ENCODE measurements at places on chromosomes 6 and 20.

DNA sequence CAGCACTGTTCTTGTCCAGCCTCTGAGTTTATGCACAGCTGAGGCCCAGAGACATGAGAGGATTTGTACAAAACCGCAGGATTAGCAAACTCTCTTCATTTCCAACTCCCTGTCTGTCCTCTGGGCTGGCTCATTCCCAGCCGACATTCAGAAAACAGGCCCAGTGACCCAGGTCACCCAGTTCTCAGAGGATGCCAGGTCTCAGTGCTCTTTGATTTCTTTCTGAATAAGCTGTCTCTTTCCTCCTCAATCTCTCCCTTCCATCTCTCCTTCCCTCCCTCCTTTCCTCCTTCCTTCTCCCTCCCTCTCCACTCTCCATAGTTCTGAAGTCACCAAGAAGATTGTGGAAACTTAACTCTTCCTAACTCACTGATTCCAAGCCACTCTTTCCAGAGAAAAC is 372.7 kb upstream of the SULF2 start:
- DNase-seq: peak; percentile 35

GRCh38 chr6:115467726-115468125 is 593.0 kb downstream of the FRK start:
- no peak for DNase-seq

DNA sequence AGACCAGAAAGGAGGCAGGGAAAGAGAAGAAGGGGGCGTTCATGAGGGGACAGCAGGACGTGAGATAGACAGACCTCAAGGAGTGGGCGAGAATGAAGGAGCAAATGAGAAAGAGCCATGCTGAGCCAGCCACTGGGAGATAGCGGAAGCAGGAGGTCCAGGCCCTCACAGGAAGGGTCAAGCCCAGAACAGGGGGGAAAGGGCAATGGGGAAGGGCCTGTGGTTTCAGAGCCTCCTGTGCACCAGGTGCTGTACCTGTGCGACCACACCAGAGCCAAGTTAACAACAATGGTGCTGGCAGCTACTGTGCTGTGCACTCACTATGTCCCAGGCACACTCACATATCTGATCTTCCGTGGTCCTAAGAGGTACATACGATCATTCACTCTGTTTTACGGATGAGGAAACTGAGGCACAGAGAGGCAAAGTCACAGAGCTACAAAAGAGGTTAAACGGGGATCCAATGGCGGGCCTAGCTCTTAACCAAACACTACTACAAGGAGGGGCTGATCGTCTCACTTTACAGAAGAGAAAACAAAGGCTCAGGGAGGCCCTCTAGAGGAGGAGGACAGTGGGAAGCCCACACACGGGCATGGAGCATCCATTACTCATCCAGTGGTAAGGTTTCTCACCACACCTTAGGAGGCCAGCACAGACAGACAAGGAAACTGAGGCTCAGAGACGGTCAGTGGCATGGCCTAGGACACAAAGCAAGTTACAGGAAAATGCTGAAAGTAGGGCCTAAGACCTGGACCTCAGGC is 129.1 kb downstream of the PREX1 start:
- no peak for DNase-seq

- peak; percentile 27 for DNase-seq
These were observed 9.3 kb downstream of the ECT2L start for GRCh38 chr6:138805016-138805765.

- no peak for DNase-seq
These were observed 8.5 kb upstream of the PBOV1 start for GRCh38 chr6:138226700-138227315.

DNA sequence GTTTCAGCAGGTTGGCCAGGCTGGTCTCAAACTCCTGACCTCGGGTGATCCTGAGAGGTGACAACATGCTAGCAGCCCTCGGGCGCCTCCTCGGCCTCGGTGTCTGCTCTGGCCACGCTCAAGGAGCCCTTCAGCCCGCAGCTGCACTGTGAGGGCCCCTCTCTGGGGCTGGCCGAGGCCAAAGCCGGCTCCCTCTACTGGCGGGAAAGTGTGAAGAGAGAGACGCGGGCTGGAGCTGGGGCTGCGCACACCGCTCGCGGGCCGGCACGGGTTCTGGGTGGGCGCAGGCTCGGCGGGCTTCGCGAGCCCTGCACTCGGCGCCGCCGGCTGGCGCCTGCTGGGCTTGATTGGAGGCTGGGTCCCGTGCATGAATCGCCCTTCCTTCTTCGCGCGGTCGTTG is 80.8 kb upstream of the RBM24 start:
- no peak for DNase-seq

DNA sequence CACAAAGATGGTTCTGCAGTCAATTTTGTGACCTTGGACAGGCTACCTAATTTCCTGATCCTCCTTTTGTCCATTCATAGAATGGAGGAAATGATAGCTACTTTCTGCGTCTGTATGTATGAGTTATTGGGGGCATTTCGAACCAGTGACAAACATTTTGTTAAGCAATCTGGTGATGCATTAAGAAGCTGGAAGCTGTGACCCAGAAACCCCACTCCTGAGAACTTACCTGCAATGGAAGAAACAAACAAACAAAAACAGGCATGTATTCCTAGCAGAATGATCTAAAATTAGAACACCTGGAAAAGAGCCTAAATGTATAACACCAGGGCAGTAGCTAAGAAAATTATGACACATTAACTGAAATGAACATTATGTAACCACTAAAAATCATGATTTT is 33.4 kb upstream of the PRND start:
- DNase-seq: no peak

DNA sequence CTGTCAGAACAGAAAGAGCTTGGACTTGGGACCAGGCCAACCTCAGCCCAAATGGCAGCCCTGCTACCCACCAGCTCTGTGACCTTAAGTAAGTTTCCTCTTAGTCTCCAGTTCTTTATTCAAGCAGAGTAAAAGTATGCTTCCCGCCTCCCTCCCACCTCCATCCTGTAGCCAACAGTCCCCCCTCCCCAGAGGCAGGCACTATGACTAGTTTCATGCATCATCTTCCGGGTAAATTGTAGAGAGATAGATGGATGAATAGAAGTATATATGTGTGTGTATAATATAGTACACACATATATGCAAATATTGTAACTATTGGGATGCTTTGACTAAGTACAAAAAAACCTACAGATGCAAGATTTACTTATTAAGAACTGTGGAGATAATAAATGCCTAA is 39.5 kb upstream of the B4GALT5 start:
- DNase-seq: no peak

- no peak for DNase-seq
These were observed 155.8 kb downstream of the TSHZ2 start for GRCh38 chr20:53128004-53128403.

DNA sequence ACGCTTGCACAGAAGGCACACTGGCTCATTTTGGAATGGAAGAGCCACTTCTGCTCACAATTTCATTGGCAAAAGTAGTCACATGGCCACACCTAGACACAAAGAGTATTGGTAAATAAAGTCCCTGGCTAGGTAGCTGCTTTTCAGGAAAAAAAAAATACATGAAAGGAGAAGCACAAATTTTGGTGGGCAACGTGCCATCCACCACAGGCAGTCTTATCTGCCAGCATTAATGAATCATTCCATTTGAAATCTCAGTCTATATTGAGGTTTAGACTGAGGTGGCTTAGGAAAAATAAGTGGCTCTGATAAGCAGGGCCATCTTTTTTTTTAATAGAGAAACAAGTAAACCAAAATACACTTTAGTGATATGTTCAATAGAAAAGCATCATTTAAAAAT is 44.3 kb downstream of the ADGRB3 start:
- no peak for DNase-seq

GRCh38 chr6:133170602-133171001 is 70.6 kb upstream of the EYA4 start:
- DNase-seq: no peak

All from EH (cell line).